ENCODE measurements at places on chromosomes 3 and 15.

DNA sequence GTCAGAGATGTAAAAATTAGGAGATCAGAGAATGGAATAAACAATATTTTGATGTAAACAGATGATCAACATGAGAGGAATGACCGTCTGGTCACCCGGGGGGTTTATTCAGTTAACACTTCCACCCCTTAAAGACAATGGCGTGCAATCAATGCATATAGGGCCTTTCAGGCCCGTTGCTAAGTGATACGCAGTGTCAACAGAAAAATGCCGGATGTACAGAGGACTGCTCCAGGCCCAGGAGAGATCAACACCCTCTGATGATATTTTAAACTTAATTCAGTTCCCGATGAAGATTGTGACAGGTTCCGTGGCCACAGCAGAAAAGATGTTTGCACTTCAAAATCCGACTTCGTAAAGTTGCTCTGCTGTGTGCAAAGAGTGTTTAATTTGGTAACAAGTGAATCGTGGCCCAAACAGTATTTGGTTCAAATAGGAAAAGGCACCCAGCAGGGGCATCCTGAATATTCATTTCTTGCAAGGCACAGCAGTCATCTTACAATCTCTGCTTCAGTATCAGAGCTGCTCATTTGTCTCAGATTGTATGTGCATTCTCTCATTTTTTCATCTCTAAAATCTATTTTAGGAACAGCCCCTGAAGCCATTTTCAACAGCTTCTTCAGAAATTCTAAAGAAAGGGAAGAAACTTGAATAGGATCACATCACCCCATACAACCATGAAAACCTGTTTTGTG lies 72.6 kb downstream of the FOXB1 start:
- H3K4me3 ChIP-seq: no peak overlapping the region
- no peak for DNase-seq
- H3K36me3 ChIP-seq: peaks cover 2% of the 10 kb centered on the region
- peaks cover 5% of the 10 kb centered on the region for H3K27me3 ChIP-seq

- H3K4me3 ChIP-seq: no peak overlapping the region
- DNase-seq: no peak
- H3K4me1 ChIP-seq: peaks cover 2% of the 10 kb centered on the region
- H3K27me3 ChIP-seq: peaks cover 31% of the 10 kb centered on the region
- no peaks in the 10 kb centered on the region for H3K36me3 ChIP-seq
Observed at GRCh38 chr3:158091531-158091930, 14.7 kb downstream of the SHOX2 start.

DNA sequence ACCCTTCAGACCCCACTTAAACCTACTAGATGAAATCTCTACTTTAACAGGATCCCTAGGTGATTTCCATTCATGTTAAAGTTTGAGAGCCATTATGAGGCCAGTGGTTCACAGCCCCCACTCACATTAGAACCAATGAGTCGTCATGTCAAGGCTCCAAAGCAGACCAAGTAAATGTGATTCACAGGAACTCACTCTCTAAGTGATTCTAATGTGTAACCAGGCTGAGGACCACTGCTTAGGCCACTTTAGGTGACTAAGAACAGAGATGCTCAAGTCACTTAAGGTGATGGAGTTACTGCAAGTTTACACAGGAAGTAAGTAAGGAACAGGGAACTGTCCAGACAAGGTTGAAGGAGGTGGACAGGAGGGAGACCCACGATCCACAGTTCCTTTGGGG lies 7.7 kb downstream of the GALNT15 start:
- H3K4me1 ChIP-seq: peaks cover 9% of the 10 kb centered on the region
- no peak overlapping the region for H3K27ac ChIP-seq
- H3K36me3 ChIP-seq: no peaks in the 10 kb centered on the region
- H3K4me3 ChIP-seq: no peak overlapping the region
- no peak for DNase-seq
- peaks cover 16% of the 10 kb centered on the region for H3K27me3 ChIP-seq

GRCh38 chr15:64893481-64894394 lies 18.0 kb upstream of the ANKDD1A start:
- no peaks in the 10 kb centered on the region for H3K36me3 ChIP-seq
- peak; percentile 83 for DNase-seq
- no peaks in the 10 kb centered on the region for H3K27me3 ChIP-seq
- peaks cover 49% of the 10 kb centered on the region for H3K4me1 ChIP-seq
- peak overlapping the region; percentile 97 for H3K27ac ChIP-seq

DNA sequence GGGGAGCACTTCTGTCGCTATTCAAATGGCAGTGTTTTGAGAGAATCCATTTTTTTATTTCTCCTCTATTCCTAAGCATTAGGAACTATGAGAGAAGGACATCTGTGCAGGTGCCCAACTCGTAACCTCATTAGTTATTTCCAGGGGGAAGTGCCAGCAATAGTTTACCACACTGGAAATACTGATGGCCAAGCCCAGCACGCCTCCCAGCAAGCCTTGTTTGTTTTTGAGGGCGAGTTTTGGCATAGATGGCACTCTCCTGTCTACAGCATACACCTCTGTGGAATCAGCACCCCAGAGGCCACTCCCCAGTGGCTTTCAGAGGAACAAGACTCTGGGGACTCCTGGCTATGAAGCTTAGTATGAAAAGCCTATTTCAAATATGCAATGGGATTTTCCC lies 36.6 kb downstream of the FAN1 start:
- no peak for DNase-seq
- no peak overlapping the region for H3K27ac ChIP-seq
- H3K27me3 ChIP-seq: no peaks in the 10 kb centered on the region
- no peak overlapping the region for H3K4me3 ChIP-seq
- peaks cover 29% of the 10 kb centered on the region for H3K36me3 ChIP-seq
- no peaks in the 10 kb centered on the region for H3K4me1 ChIP-seq
